ENCODE measurements at places on chromosomes 13 and 19.

DNA sequence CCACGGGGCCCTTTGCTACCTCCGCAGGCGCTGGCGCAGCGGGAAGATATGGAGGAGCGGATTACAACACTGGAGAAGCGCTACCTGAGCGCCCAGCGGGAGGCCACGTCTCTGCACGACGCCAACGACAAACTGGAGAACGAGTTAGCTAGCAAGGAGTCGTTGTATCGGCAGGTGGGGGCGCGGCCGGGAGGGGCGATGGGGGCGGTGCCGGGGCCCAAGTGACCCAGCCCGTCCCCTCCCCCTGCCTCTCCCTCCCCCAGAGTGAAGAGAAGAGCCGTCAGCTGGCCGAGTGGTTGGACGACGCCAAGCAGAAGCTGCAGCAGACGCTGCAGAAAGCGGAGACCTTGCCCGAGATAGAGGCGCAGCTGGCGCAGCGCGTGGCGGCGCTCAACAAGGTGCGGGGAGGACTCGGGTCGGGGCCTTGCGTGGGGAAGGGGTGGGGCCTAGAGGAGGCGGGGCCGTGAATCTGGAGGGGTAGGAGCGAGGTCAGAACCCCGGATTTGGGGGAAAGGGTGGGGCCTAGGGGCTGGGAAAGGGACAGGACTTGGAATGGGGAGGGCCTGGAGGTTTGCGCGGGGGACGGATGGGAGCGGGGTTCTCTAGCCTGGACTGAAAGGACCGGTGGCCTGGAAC lies 13.7 kb downstream of the PPFIA3 start:
- no peak for DNase-seq

DNA sequence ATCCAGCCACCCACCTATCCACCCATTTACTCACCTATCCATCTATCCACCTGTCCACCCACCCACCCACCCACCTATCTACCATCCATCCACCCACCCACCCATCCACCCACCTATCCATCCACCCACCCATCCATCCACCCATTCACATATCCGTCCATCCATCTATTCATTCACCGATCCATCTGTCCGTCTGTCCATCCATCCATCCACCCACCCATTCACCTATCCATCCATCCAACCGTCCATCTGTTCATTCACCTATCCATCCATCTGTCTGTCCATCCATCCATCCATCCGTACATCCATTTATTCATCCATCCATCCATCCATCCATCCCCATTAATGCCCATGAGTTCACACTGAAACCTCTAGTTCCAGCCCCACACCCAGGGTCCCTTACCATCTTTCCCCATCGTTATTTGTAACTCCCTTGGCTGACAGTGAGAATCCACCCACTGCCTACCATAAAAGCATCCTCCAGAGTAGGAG lies 31.3 kb downstream of the KDM4B start:
- no peak for DNase-seq

GRCh38 chr13:58573743-58574142 lies 942.2 kb downstream of the PCDH17 start:
- DNase-seq, result no peak

GRCh38 chr19:18562086-18562485 lies 4.4 kb downstream of the KXD1 start:
- no peak for DNase-seq

DNA sequence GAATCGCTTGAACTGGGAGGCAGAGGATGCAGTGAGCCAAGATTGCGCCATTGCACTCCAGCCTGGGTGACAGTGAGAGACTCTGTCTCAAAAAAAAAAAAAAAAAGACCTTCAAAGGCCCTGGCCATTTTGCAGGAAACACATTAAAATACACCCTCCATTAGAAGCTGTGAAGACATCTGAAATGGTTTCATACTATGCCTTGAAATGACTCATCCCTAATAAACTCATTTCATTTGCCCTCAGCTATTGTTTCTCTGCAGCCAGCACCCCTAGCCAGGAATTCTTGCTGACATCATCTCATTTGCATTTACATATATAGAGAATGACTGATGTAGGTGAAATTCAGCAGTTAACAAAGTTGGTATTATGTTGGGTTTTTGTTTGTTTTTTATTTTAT lies 8.7 kb downstream of the EML2 start:
- no peak for DNase-seq

DNA sequence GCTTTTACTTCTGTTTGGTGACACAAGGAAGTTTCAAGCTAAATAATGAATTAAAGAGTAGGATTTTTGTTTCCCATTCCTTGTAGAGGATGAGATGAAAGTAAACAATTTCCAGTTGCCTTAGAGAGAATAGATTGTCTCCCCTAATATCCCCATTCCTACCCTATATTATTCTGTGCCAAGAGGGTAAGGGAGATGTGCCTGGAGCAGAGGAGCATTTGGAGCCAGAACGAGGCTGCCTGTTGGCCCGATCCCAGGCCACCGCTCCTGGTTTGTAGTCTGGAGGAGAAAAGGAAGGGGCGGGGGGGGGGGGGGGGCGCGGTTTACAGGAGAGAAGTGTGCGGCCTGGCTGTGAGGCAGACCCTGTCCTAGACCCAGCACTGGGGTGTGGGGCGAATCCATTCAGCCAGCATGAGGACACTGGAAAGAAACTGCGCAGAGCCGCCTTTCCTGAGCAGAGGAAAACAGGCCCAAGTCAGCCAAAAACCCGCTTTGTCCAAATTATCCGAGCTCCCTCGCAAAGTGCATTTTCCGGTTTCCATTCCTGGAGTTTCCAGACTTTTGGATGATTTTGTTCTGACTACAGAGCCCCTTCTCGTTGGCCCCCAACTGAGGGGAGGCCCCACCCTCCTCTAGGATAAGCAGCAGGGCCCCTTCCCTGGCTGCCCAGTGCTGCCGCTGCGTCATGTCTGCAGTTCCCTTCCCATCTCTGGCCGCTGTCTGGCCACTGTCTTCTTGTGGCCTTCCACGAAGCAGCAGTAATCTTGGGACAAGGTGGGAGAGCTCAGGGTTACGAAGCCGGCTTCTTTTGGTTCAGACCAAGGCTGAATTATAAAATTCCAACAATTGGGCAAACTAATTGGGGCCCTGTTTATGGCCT lies 23.0 kb downstream of the NFIX start:
- DNase-seq, result no peak

GRCh38 chr13:21759911-21760310 lies 89.0 kb downstream of the FGF9 start:
- no peak for DNase-seq

DNA sequence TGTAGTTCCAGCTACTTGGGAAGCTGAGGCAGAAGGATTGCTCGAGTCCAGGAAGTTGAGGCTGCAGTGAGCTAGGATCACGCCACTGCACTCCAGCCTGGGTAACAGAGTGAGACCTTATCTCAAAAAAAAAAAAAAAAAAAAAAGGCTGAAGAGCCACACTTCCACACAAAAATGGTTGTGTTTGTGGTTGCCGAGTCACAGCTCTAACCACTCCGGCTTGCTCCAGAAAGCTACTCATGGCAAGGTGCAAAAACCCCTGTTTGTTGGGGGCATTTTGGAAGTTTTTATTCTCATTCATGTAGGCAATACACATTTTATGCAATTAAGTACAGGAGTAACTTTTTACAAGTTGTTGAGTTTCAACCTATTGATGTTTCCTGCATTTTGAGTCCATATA lies 93.5 kb downstream of the INSR start:
- no peak for DNase-seq

DNA sequence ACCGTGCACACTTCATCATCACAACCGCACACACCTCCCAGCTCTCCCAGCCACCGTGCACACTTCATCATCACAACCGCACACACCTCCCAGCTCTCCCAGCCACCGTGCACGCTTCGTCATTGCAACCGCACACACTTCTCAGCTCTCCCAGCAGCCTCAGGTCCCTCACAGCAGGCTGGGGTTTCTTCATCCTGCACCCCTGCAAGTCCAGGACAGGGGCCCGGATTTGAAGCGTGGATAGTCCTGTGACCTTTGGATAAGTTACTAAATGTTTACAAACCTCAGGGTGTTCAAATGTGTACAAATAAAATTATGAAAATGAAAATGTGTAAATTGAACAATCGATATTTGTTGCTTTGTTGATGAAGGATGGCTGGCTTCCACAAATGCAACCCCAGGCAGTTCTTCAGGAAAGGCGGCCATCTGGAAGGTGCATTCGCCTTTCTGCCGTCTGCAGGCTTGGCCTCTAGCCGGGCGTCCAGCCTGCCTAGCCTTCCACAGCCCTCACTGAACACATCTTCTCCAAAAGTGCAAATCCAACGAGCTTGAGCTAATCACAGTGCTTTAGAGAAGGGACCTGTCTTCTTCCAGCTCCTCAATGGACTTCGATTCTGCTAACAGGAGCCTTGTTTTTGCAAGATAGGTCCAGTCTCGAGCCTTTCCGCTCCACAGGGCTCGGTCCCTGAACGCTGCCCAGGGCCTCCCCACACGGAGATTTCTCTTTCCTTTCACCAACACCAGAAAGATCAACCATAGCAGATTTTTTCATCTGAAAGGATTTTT lies 74.2 kb downstream of the SPACA7 start:
- DNase-seq, result no peak

All from pons (tissue), 1 donor.